Pericardium fibroblast (primary cell): ENCODE measurements at places on chromosomes 7 and 10. TPM values are rescaled to one million over a fixed set of nuclear protein-coding genes. Genes with fewer than 3 reads are reported as not detected.

Gene RSPH10B2
- not detected in 2 replicates for total RNA-seq

Gene PRKRIP1
- total RNA-seq = 11.2 and 14.8 TPM in 2 replicates

Gene FBXW4
- 14.1 and 18.4 TPM in 2 replicates for total RNA-seq

Gene OPN1SW
- not detected in 2 replicates for total RNA-seq

Gene VPS26A
- 19.9 and 26.8 TPM in 2 replicates for total RNA-seq

Gene PNLIPRP3
- total RNA-seq = not detected in 2 replicates

Gene TRIP6
- 88.9 and 103 TPM in 2 replicates for total RNA-seq

Gene SORCS1
- 0.09 TPM in 1 of 2 replicates, not detected in the other for total RNA-seq

Gene PGAM1
- total RNA-seq = 316 and 578 TPM in 2 replicates

Gene MYL10
- not detected in 2 replicates for total RNA-seq

Gene RPEL1
- total RNA-seq = 0.09 and 0.12 TPM in 2 replicates

Gene PSAP
- total RNA-seq = 978 and 1,201 TPM in 2 replicates

Gene BLNK
- not detected in 2 replicates for total RNA-seq

Gene GPRIN2
- total RNA-seq = 0.58 TPM in 1 of 2 replicates, not detected in the other

Gene AGMO
- 0.26 TPM in 1 of 2 replicates, not detected in the other for total RNA-seq

Gene NCF1
- total RNA-seq = not detected in 2 replicates

Gene CCDC3
- total RNA-seq = 2.4 and 2.9 TPM in 2 replicates
